NCI-H460 (cell line): ENCODE measurements at places on chromosomes 7 and 10. TPM values are rescaled to one million over a fixed set of nuclear protein-coding genes. Genes with fewer than 3 reads are reported as not detected.

- no peak for DNase-seq
Measured at GRCh38 chr10:132802694-132803320, 16.9 kb upstream of the NKX6-2 start.

DNA sequence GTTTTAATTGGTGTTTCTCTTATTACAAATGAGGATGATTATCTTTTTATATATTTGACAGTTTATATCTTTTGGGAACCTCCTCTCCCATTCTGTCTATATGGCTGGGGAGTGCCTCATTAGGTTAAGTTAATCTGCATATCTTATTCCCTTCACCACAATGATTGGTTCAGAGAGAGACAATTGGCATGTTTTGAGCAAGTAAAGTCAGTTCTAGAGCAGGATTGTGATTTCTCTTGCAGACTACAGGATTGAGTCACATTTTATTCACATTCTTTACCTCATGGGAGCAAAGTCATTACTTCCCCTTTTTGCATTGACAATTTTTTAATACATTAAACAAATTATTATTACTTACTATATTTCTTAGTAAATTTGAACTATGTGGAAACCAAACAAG lies 345.6 kb downstream of the MDFIC start:
- no peak for DNase-seq

- DNase-seq = no peak
Measured at GRCh38 chr7:128860158-128861073, 2.2 kb upstream of the ATP6V1F start.

DNA sequence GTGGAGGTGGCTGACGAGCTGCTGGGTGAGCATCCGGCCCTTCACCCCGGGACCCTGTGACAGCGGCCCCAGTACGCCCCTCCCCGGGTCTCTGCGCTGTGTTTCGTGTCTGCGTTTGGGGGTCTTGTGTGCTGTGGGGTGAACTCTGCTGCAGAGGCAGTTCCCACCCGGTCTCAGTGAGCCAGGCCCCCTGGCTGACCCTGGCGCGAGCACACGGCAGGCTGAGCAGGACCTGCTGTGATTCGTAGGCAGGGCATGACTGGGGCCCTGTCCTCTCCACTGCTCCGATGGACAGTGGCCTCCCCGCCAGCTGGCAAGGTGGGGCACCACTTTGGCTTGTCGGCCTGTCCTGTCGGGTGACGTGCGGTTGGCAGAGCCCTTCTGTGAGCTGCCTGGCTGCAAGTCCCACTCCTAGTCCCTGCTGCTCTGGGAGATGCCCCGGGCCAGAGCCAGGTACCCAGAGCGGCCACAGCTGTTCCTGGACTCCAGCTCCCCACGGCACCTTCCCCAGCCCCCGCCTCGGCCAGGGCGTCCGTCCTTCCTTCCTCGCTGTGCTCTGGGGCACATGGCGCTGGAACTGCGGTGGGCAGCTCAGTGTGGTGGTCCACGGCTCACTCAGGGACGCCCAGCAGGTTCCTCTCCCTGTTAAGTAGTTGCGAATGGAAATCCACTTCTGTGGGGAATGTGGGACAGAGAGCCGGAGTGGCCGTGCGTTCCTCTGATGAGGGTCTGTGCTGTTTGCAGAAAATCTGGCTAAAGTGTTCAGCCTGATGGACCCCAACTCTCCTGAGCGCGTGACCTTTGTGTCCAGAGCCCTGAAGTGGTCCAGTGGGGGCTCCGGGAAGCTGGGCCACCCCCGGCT lies 10.5 kb downstream of the GET4 start:
- DNase-seq = no peak

GRCh38 chr10:23493711-23494110 lies 54.8 kb downstream of the OTUD1 start:
- DNase-seq = no peak

GRCh38 chr10:17231788-17232187 lies 3.7 kb downstream of the VIM start:
- no peak for DNase-seq

GRCh38 chr10:113175756-113176651 lies 226.0 kb downstream of the TCF7L2 start:
- no peak for DNase-seq

- no peak for DNase-seq
Measured at GRCh38 chr7:138074540-138074939, 1.7 kb upstream of the AKR1D1 start.

GRCh38 chr10:93999401-93999851 lies 5.7 kb downstream of the PLCE1 start:
- no peak for DNase-seq

- no peak for DNase-seq
Measured at GRCh38 chr7:35725280-35725680, 30.3 kb upstream of the HERPUD2 start.

- DNase-seq = no peak
Measured at GRCh38 chr10:13247246-13247645, 13.1 kb upstream of the UCMA start.

DNA sequence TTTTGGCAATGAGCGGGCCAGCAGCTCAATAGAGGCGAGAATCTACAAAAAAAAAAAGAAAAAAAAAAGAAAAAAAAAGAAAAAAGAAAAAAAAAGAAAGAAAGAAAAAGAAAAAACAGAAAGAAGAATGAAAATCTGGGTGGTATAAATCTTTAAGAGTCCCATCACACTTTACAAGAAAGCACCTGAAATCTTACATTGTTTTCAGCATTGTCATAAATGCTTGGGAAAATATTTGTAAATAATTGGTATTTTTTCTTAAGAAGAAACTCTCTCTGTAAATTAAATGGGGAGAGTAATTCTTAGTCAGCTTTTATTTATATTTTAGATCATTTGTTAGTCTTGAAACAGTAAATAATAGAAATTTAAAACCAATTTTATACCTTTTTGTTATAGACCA lies 38.2 kb downstream of the NDUFB2 start:
- no peak for DNase-seq

DNA sequence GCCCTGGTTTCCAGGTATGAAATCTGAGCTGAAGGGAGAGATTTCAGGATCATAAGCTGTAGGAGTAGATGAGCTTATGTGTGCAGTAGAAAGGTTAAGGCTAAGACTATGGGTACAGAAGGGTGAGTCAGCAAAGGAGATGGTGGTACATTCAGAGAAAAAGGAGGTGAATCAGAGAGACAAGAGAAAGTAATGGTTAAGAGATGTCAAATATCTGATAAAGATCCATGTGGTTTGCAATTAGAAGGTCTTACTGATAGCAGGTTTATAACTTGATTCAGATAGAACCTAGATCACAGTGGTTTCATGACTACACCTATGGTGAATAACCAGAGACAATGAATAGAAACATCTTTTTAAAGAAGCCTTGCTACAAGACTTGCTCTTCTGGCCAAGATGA lies 4.5 kb upstream of the NPY start:
- no peak for DNase-seq

The TPST1 gene
- 4.8 and 5.6 TPM in 2 replicates for total RNA-seq

The GBX1 gene
- total RNA-seq = not detected in 2 replicates

The LUC7L2 gene
- total RNA-seq = 55.7 and 61.9 TPM in 2 replicates

The HOGA1 gene
- total RNA-seq = 1.4 TPM in 2 replicates

The ANKRD1 gene
- 6.8 and 8.2 TPM in 2 replicates for total RNA-seq

The CARD11 gene
- 0.05 TPM in 1 of 2 replicates, not detected in the other for total RNA-seq

The FOXI2 gene
- total RNA-seq = not detected in 2 replicates

The CLRN3 gene
- not detected in 2 replicates for total RNA-seq
